ENCODE measurements at places on chromosomes 1 and 21.

DNA sequence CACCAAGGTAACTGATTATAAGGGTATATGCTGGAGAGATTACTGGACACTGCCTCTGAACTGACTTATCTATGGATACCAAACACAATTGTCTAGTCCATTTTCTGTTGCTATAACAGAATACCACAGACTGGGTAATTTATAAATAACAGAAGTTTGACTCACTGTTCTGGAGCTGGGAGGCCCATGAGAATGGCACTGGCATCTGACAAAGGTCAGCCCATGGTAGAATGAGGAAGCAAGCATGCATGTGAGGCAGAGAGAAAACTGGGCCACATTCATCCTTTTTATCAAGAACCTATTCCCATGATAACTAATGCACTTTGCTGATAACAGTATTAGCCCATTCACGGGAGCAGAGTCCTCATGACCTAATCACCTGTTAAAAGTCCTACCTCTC lies 37.4 kb downstream of the FCER1A start:
- DNase-seq: no peak

GRCh38 chr1:82001345-82001744 lies 200.6 kb downstream of the ADGRL2 start:
- DNase-seq: no peak

DNA sequence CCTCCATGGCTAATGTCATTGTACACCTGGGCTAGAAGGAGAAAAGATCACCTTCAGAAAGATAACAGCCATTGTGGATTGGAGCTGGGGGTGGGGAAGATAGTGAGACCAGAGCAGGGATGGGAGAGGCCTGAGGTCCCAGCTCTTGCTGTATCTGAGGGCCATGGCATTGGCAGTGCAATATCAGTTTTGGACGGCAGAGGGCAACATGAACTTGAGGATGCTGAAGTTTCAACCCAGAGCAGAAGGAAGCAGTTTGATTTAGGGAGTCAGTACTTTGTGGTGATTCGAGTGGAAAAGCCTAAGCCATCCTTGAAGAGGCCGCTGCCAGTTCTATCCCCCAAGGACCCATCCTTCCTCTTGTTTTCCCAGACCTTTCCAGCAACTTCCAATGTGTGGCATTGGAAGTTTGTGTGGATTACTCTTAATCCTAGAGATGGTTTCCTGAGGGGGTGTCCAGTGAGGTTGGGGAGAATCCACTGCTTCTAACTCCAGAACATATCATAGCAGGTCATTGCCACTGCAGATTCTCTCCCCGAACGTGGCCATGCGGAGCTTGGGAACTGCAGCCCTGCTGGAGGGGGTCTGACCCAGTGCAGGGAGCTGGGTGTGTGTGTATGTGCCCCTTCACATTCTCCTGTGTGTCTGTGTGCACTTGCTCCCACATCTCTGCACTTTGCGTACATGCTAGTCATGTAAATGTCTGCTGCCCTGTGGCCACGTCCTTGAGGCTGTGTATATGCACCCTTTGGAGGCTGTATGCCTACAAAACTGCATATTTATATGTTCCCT lies 24.1 kb downstream of the SLC26A9 start:
- DNase-seq: peak; percentile 67

- peak; percentile 48 for DNase-seq
Observed at GRCh38 chr1:116667575-116668105, at the start of gene IGSF3. Gene IGSF3, minus strand, starts transcription at chr1:116667733. Its CDS starts 1,407 bp downstream, at chr1:116666326.

GRCh38 chr1:156712626-156713025 lies 7.2 kb upstream of the CRABP2 start:
- no peak for DNase-seq

- no peak for DNase-seq
Observed at GRCh38 chr1:41260768-41261167, 18.7 kb upstream of the SCMH1 start.

- no peak for DNase-seq
Observed at GRCh38 chr1:212290608-212291007, 5.4 kb downstream of the PPP2R5A start.

- DNase-seq: no peak
Observed at GRCh38 chr21:42286416-42286815, 28.8 kb downstream of the TFF3 start.

- DNase-seq: no peak
Observed at GRCh38 chr1:76593618-76594017, 273.7 kb upstream of the ST6GALNAC5 start.

- DNase-seq: no peak
Observed at GRCh38 chr1:53249706-53250105, 11.4 kb upstream of the MAGOH start.

GRCh38 chr1:168613691-168614231 lies 37.4 kb downstream of the XCL1 start:
- no peak for DNase-seq

- DNase-seq: no peak
Observed at GRCh38 chr1:31790140-31790539, 25.7 kb downstream of the SPOCD1 start.

All from activated naive CD4-positive, alpha-beta T cell treated with anti-CD3 and anti-CD28 coated beads, Interleukin-2, amount 50 U/mL, for 16 hours (primary cell).